Immature natural killer cell (primary cell): ENCODE measurements at places on chromosomes 2 and 18.

GRCh38 chr2:134758633-134759032, 39.8 kb upstream of the TMEM163 start:
- no peak for DNase-seq

DNA sequence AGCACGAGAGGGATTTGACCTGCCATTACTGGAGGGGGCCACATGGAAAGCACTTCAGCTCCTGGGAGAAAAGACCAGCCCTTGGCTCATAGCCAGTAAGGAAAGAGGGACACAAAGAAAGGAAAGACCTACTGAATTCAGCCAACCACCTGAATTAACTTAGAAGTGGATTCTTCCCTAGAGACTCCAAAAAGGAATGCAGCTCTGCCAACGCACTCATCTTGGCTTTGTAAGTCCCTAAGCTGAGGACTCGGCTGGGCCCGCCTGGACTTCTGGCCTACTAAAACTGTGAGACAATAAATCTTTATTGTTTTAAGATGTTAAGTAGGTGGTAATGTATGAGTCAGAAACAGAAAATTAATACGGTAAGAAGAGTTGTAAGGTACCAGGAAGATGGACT, 11.5 kb downstream of the ATF2 start:
- DNase-seq = no peak

DNA sequence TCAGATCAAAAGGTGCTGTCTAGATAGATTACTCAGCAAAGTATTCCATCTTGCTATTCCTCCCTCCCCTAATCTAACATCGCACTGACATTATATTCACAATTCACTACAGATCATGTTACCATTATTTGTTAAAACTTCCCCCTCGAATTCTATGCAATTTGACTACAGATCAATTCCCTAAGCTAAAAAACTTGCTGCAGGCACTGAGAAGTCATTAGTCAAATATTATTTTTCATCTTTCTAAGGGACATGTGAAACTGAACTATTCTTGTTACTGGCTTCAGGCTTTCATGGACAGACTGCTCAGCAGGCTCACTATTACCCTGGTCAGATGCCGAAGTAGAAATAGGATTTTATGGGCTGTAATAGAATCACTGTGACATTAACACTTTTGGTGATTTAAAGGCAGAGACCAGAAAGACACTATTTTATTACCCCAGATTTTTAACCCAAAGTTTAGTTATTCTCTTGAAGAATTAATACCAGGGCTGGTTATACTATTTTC, 15.1 kb downstream of the MYL1 start:
- no peak for DNase-seq

DNA sequence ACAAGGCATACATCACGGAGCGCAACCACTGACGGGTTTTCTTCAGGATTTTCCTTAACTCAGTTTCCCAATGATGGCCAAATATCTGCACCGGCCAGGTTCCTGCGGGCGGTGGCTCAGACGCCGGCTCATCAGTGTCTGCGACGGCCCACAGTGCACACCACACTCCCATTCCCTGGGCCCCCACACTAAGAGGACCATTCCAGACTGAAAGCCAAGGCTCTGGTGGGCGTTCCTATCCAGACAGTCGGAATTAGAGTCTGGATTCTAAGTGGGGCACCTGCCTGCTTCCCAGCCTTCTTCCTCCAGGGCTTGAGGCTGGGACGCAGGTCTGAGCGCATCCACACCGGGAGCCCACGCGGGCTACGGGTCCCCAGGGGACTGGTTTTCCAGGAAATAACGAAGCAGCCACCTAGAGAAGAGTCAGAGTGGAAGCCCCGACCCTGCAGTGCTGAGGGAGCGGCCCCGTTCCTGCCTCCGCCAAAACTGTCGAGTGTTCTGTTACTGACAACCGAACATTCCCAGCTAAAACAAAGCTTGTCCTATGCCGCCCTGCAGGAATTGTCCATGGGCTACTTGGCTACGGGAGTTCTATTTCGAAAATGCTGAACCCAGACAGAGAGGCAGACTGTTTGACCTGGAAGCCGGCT, 75.3 kb downstream of the TMEM18 start:
- no peak for DNase-seq

DNA sequence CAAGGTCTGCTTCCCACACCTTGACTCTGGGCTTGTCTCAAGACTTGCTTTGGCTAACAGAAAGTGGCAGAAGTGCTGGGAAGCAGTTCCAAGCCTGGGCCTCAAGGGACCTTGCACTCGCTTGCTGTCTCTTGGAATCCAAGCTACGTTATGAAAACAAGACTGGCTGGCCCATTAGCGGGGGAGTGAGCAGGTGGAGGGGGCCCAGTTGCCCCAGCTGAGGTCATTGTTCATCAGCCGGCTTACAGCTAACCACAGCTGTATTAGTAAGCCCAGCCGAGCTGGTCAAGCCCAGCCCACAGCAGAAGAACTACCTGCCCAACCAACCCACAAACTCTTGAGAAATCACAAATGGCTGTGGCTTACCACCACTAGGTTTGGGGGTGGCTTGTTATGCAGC, 63.1 kb downstream of the MARCO start:
- no peak for DNase-seq
